Stimulated activated CD4-positive, alpha-beta T cell treated with anti-CD3 and anti-CD28 coated beads, TNF-alpha, amount 100 ng/mL, for 1 hour (primary cell): ENCODE measurements at places on chromosomes 16 and 17.

DNA sequence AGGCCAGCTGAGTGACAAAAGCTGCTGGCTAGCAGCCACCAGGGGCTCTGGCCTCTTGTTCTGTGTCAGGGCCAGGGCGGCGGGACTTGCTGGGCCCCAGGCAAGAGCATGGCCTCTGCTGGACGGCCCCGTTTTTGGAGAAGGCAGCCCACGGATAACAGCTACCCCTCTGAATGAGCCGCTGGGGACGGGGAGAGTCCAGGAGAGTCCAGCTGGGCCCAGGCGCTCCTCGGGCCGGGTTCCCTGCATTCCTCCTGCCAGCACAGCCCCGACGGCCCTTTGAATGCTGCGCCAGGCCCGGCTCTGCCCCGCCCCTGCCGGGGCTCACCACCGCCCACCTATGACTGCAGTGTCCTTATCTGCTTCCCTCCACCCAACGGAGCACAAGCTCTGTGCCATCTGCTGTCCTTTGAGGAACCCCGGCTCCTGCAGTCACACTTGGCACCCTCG lies 33.4 kb downstream of the SLC7A5 start:
- DNase-seq = no peak

- no peak for DNase-seq
Measured at GRCh38 chr16:67531247-67531646, 2.6 kb downstream of the RIPOR1 start.

- no peak for DNase-seq
Measured at GRCh38 chr17:68829211-68829610, 126.0 kb downstream of the ABCA8 start.

- DNase-seq = peak; percentile 37
Measured at GRCh38 chr17:78817123-78817522, 23.5 kb downstream of the USP36 start.

DNA sequence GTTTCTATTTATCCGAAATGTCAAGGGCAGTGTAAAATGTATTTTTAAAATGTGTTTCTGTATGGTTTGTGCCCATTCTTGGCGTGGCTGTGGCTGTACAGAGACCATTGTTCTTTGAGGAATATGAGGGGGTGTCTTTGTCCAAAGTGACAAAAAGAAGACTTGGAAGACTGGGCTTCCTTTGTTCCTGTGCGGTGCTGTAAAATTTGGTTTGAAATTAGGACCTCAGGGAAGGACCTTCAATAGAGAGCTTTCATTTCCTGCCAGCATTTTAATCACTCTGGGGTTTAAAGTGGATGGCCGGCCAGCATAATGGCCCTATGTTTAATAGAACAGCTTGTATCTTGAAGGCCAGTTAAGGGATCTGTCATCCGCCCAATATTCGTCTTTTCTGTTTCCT lies 190.1 kb upstream of the TBX2 start:
- no peak for DNase-seq
